Common myeloid progenitor, CD34-positive (primary cell): ENCODE measurements at places on chromosomes 4 and X.
A peak's percentile ranks its signal among the peaks of the same experiment; 100 is the strongest.

- DNase-seq = no peak
Observed at GRCh38 chrX:136866337-136867095, 14.0 kb downstream of the RBMX start.

DNA sequence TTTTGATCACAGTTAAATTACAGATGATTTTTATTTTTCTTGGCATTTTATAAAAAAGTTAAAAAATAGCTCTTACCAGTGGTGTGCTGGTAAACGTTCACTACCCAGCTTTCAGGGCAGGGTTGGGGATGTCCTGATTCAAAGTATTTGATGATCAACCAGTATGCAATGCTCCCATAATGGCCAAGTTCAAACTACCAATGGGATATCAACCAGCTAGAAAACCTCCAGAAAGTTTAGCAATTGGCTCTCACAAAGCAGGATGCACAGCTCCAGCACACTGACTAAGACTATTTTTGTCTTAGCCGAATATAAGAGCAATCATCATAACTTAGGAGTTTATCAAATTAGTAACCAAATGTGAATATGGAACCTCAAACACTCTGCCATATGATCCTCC is 108.0 kb upstream of the PDE5A start:
- no peak for DNase-seq

- no peak for DNase-seq
Observed at GRCh38 chr4:65538571-65538970, 131.7 kb downstream of the EPHA5 start.

DNA sequence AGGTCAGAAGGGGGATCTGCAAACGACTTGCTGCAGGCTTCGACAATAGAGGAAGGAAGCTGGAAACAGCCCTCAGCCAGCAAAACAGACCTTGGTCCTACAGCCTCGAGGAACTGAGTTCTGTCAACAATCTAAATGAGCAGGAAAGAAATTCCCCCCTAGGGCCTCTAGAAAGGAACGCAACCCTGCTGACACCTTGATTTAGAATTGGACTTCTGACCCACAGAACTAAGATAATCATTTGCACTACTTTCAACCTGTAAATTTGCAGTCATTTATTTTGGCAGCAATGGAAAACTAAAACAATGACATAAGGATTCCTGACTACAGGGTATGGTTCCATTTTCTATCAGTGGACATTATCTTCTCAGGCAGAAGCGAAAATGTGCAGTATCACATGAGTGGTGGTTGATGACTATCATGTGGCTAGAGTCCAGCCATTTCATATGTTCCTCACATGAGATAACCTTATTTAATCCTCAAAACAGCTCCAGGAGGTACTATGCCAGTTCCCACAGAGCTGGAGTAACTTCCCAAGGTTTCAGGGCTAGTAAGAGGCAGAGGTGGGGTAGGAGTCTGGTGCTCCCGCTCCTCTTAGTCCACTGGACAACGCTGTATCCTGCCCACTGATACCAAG is 61.6 kb downstream of the SAT1 start:
- peak; percentile 60 for DNase-seq

DNA sequence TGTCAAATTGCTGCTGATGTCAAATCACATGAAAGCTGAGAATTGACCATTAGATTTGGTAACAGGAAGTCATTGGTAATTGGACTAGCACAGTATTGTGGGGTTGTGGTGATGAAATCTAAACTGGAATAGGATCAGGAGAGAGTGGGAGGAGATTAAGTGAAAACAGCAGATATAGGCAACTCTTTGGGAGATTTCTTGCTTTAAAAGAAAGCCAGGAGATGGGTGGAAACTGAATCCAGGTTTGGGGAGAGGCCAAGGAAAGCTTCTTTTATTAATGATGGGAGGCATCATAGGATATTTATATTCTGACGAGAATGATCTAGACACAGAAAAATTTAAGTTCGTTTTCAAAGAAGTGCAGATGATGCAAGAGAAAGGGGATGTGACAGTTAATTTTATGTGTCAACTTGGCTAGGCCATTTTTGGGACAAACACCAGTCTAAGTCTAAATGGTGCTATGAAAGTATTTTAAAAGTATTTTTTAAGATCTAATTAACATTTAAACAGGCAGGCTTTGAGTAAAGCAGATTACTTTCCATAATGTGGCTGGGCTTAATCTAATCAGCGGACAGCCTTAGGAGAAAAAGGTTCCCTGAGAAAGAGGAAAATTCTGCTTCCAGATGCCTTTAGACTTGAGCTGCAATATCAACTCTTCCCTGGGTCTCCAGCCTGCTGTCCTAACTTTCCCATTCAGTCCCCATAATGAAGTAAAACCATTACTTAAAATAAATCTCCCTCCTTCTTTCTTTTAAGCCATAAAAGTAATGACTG is 24.7 kb downstream of the SEC24D start:
- no peak for DNase-seq

DNA sequence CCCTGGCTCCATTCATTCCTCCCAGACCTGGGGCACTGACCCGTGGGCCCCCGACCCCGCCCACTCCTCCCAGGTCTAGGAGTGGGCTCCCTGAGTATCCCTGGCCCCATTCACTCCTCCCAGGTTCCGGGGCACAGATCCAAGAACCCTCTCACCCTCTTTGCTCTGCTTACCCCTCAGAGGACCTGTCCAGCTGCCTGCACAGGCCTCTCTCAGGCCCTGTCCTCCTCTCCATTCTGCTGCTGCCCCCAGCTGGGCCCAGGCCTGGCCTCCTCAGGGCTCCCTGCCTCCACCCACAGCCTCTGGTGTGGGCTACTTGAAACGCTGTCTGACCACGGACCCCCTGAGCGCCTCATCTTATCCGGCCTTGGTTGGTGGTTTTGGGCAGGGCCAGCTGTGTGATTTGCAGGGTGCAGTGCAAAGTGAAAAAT is 217.7 kb upstream of the PSAPL1 start:
- peak; percentile 73 for DNase-seq

DNA sequence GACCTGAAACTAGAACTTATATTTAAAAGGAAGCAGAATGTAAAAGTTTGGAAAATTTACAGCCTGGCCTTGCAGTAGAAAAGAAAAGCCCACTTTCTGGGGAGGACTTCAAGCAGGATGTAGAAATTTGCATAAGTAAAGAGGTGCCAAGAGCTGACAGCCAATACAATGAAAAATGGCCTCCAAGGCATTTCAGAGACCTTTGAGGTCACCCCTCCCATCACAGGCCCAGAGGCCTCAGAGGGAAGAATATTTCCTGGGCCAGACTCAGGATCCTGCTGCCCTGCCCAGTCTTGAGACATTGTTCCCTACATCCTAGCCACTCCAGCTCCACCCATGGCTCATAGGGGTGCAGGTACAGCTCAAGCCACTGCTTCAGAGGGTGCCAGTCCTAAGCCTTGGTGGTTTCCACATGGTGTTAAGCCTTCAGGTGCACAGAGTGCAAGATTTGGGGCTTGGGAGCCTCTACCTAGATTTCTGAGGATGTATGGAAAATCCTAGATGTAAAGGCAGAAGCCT is 518.9 kb upstream of the INTU start:
- DNase-seq = no peak

- no peak for DNase-seq
Observed at GRCh38 chrX:8520791-8521190, 56.2 kb downstream of the VCX3B start.

DNA sequence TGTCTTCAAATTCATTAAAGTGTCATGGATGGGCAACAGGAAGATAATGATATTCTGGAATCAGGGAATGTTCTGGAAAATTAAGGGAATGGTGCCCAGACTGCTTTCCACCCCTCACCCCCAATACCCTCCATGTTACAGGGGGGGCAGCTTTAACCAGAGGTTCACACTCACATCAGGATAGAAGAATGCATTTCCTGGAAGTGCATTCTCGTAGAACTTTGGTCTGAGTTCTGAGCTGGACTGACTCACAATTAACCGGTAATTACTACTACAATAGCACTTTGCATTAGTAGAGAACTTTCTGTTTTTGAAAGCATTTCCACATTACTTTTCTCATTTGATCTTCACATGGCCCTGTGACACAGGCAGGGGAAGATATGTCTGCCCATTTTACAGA is 52.5 kb upstream of the SHISA3 start:
- no peak for DNase-seq

DNA sequence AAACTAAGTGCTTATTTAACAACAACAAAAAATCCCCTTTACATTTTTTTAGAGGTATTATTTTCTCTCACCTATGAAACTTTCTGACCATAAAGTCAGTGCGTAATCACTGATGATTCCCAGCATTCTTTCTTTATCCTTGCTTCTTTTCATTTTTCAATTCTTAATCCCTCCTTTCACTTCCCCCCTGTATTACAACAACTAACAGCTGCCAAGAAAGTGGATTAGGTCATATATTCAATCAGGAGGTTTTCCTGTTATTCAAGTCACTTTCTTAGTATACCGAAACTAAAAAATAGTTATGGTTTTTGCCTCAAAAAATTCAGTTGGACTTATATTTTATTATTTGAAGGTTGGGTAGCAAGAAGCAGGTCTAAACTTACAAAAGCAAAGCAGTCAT is 2.1 kb upstream of the STAP1 start:
- DNase-seq = no peak

DNA sequence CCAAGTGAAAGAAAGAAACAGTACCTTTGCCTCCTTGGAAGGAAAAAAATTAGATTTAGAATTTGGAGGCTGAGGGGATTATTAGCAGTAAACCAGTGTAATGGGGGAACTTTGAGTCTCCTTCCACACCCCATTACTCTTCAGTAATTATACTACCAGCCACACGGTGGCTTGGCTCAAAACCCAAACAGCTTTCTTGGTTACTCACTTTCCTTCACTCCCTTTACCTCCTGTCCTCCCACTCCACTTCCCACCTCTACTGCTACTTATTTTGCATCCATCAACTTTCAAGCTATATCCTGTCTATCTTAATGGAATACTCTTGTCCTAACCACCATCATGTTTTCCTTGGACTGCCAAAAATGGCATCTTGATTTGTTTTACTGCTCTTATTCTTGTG is 310.6 kb upstream of the AADAT start:
- no peak for DNase-seq

DNA sequence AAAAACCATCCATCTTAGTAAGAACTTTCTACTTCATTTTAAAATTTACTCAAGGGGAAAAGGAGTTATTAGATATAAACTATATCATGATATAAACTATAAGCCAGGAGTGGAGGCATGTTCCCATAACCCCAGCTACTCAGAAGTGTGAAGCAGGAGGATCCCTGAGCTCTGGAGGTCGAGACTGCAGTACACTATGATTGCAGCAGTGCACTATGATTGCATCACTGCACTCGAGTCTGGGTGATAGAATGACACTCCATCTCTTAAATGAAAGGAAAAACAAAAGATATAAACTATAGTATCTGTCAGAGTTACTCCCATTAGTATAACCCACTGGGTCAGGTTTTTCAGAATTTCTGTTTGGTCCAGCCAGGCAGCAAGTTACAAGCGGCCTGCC is 47.6 kb downstream of the RPS3A start:
- DNase-seq = no peak

- peak; percentile 80 for DNase-seq
Observed at GRCh38 chr4:36325499-36325898, 44.1 kb downstream of the DTHD1 start.

DNA sequence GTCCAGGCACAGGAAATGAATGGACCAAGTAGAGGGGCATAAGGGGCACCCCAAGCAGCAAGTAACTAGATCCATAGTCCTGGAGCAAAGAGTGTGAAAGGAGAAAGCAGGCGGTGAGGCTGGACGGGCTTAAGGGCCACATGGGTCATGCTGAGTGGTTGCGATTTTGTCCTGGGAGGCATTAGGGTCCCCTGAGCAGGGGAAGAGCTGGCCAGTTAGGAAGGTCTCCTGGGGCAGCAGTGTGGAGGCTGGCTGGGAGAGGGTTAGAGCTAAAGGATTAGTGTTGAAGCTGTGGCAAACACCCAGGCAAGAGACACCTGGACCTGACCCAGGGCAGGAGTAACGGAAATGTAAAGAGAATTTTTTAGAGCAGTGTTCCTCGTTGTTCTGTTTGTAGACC is 26.5 kb downstream of the MYOZ2 start:
- no peak for DNase-seq

- no peak for DNase-seq
Observed at GRCh38 chr4:103075435-103075893, 1.1 kb downstream of the SLC9B2 start.

GRCh38 chr4:185512516-185512915 is 22.8 kb downstream of the PDLIM3 start:
- no peak for DNase-seq

GRCh38 chr4:94744850-94745249 is 12.9 kb upstream of the BMPR1B start:
- no peak for DNase-seq

DNA sequence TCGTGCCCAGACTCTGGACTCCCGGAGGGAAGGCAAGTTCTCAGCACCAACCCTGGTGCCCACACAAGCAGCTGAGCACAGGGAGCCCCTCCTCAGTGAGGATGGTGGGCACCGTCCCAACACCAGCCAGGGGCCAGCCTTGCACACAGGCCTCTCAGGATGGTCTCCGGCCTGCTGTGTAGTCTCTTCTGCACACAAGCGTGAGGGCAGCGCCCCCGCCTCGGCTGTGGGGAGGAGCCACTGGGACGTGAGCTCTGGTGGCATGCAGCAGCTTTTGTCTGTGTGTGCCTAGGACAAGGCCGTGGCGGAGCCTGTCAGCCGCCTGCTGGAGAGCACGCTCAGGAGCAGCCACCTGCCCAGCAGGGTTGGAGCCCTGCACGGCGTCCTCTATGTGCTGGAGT is 16.1 kb upstream of the MSANTD1 start:
- no peak for DNase-seq

GRCh38 chr4:19791422-19792123 is 460.1 kb upstream of the SLIT2 start:
- no peak for DNase-seq

- DNase-seq = no peak
Observed at GRCh38 chrX:77484045-77484444, 36.9 kb downstream of the FGF16 start.

DNA sequence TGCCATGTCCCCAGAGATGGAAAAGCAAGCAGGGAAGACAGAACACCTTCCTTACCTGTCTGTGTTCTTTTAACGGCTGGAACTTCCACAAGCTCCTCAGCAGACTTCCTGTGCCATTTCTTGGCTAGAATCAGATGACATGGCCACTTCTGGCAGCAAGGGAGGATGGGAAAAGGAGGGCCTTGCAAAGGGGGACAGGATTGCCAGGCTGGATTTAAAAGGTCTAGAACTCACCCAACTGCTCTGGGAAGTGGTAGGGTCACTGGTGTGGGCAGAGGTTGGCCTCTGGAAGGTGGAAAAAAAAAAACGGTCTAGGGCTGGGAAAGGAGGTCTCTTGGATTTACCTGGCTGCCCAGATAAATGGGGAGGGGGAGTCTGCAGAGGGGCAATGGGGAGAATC is 1.6 kb upstream of the USP11 start:
- no peak for DNase-seq

- no peak for DNase-seq
Observed at GRCh38 chr4:126895988-126896570, 736.7 kb upstream of the INTU start.

- DNase-seq = no peak
Observed at GRCh38 chr4:84325625-84326024, 173.5 kb downstream of the NKX6-1 start.

- DNase-seq = no peak
Observed at GRCh38 chr4:85942107-85942506, 417.7 kb downstream of the MAPK10 start.
